Caudate nucleus (tissue), 63 donors: ENCODE measurements at places on chromosomes 2 and 18.

GRCh38 chr2:169716938-169717690, 16.5 kb upstream of the KLHL23 start:
- DNase-seq: no peak

DNA sequence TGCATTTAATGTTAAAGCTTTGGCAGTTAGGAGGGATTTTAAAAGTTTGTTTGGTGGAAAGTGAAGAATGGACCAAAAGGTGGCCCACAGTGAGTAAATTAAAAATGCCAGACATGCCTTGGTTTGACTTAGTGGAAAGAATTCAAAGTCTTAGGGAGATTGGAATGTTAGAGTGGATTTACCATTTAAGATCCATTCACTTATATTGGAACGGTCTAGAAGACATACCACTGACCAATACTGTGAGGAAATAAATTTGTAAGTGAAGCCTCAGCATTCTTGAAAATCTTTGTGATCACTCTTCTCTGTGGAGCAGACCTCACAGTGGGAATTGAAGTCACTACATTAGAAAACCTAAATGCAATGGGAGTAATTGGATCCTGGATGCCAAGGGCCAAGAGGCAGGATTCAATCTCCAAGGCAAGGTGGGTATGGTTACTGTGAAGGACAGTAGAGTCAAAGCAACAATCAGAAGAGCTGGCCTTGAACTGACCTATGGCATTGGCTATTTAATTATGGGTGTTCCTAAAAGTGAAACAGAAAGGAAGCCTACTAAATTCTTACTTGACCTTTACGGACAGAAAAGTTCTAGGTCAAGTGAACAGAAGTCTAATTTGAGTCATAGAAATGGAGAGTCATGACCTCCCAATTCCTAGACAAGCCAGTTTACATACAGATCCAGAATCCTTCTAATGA, 40.2 kb upstream of the VRK2 start:
- no peak for DNase-seq

GRCh38 chr18:23380817-23381216, 72.3 kb upstream of the RIOK3 start:
- DNase-seq: no peak

- DNase-seq: no peak
These were observed 130.5 kb downstream of the DSEL start for GRCh38 chr18:67386032-67386431.
